Calu3 (cell line): ENCODE measurements at places on chromosomes 2 and 18.

DNA sequence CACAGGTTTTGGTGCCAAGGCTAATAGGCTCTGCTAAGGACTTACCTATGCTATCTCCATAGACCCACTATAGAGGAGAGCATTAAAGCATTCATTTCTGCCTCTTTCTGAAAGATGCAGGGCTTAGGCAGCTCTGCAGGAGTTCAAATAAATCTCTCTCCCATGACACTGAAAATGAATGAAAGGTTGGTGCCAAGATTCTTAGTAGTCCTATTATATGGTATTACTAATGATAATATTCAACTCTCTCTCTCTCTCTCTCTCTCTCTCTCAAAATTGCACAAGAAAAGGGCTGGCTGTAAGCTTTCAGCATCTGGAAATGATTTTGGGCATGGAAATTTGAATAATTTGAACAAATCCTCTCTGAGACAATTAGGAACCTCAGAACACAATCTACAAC lies 433.7 kb downstream of the MBD2 start:
- no peak overlapping the region for H3K27ac ChIP-seq
- DNase-seq: no peak
- H3K4me1 ChIP-seq: peaks cover 15% of the 10 kb centered on the region
- no peak overlapping the region for H3K4me3 ChIP-seq

GRCh38 chr2:30766666-30767065 lies 40.6 kb downstream of the CAPN13 start:
- no peak overlapping the region for H3K4me3 ChIP-seq
- DNase-seq: no peak
- H3K4me1 ChIP-seq: peaks cover 14% of the 10 kb centered on the region

- no peaks in the 10 kb centered on the region for H3K27me3 ChIP-seq
- no peaks in the 10 kb centered on the region for H3K36me3 ChIP-seq
- no peak for DNase-seq
- no peak overlapping the region for H3K4me3 ChIP-seq
- no peak overlapping the region for H3K27ac ChIP-seq
Observed at GRCh38 chr2:123656590-123656989, 368.5 kb upstream of the CNTNAP5 start.

DNA sequence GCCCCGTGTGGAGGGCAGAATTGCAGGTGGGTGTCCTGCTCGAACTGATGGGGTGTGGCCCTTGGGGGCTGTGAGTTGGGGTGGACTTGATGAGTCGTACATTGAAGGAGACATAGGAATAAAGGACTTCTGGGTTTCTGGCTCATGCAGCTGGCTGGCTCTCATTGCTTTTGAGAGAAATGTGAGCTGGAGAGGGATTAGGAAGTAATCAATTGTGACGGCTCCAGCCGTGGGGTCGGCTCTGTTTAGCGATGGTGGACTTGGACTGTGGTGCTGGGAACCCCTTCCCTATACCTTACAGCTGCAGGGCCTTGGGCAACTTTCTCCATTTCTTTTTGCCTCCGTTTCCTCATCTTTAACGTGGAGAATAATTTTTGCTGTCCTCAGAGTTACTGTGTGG lies 9.2 kb downstream of the IMPA2 start:
- H3K27me3 ChIP-seq: no peaks in the 10 kb centered on the region
- no peak overlapping the region for H3K27ac ChIP-seq
- H3K4me3 ChIP-seq: no peak overlapping the region
- DNase-seq: no peak

DNA sequence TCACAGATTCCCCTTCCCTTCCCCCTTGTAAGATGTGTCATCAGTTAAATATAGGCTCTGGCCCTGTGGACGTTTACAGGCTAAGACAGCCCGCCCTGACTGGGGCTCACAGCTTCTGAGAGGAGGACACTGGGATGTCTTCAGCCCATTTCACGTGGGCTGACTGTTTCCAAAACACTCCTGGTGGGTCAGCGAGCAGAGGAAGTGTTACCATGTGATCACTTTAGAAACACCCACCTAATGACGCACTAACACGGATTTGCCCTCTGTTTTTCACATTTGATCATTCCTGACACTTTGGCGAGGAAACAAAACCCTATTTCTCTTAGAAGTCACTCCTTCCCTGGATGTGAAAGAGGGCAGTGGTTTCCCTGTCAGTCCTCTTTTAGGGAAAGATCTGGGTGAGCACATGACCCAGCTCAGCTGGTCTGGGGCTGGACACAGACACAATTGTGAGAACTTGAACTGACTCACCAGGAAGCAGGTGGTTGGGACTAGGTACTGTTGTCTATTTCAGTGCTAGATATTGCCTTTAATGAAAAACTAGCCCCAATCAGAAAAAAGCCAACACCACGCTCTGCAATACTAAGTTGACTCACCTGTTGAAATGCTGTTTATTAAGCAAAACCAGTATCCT lies 38.8 kb downstream of the BMP10 start:
- H3K4me1 ChIP-seq: peaks cover 38% of the 10 kb centered on the region
- peak overlapping the region; percentile 79 for H3K27ac ChIP-seq
- DNase-seq: peak; percentile 71
- peaks cover 16% of the 10 kb centered on the region for H3K36me3 ChIP-seq

DNA sequence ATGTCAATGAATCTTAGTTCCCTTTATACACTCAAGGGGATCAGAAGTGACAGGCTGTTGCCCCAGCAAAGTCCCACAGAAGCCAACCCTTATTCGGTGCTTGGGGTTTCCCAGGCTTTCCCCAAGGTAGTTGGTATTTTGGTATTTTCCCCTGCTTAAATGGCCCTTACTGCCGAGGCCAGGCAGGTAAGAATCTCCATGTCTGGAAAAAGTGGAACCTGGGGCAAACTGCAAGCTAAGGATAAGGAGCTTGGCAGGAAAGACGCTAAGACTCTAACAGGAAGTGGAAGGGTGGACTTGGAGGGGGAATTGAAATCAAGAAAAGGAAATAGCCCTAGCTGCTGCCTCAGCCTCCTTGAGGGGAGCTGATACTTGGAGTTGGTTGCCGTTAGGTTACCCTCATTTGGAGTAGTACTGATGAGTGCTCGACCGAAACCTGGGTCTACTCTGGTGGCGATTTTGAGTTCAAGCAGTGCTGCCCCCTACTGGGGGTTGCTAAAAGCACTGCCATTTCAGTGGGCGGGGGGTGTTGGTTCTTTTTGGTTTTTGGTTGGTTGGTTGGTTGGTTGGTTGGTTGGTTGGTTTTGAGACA lies 3.3 kb upstream of the GPBAR1 start:
- DNase-seq: peak; percentile 25
- H3K4me3 ChIP-seq: no peak overlapping the region
- H3K36me3 ChIP-seq: peaks cover 68% of the 10 kb centered on the region
- peaks cover 19% of the 10 kb centered on the region for H3K4me1 ChIP-seq
- H3K27ac ChIP-seq: no peak overlapping the region
- H3K27me3 ChIP-seq: no peaks in the 10 kb centered on the region

DNA sequence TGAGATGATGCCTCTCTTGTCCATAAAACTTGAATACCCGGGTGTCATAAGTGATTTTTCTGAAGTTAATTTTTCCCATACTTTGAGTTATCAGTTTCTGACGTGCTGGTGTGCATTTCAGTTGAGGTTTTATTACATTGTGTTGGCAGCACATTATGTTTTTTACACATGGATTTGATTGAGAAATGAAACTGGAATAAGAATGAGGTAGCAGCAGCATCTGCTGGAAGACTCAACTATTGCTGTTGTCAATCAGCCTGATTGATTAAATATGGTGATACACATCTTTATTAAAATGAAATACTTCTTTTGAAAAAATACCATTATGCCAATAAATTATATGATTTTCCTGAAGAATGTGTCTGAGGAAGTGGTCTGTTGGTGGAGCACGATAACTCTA lies 60.5 kb downstream of the INSIG2 start:
- DNase-seq: no peak
- no peaks in the 10 kb centered on the region for H3K36me3 ChIP-seq
- no peak overlapping the region for H3K4me3 ChIP-seq

DNA sequence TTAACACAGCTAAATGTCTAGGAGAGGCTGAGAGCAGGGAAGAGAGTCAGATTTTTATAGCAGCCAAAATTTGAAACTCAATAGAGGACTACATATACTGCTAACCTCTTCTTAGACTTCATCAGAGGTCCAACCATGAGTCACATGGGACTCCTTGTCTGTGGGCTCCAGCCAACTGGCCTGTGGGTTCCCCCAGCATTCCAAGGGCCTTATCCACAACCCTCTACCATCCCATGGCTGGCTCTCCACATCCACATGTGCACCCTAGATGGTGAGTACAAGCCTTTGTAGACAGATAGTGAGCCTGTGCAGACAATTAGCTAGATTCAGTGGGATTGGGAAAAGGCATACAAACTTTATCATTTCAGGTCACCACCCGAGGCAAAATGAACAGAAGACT lies 901.9 kb upstream of the ZEB2 start:
- no peak overlapping the region for H3K27ac ChIP-seq
- H3K27me3 ChIP-seq: no peaks in the 10 kb centered on the region
- no peak for DNase-seq

DNA sequence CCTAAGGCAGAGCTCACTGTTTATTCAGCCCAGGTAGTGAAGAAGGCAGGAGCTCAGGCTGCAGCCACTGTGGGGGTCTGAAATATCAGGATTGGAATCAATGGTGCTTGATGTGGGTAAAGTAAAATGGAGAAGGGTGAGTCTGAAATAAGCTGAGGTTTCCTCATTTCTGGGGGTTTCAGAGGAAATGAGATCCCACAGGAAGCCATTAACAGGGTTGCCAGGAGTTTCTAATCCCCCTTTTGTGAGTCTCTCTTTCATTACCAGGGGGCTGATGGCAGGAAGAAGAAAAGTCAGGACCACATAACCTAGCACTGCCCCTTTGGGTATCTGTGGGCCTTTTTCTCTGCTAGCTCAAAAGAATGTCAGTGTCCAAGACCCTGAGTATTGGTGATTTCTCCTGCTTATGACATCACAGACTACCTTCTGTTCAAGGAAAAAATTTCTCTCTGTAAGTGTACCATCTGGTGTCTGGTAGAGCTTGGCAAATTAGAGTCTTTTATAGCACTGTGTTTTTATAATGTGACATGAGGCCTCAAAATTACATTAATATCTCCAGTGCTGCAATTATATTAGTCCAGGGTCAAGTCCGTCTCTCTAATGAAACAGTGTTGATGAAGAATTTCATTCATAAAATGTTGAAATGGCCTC lies 56.0 kb downstream of the LBH start:
- no peaks in the 10 kb centered on the region for H3K4me1 ChIP-seq
- H3K27me3 ChIP-seq: no peaks in the 10 kb centered on the region

DNA sequence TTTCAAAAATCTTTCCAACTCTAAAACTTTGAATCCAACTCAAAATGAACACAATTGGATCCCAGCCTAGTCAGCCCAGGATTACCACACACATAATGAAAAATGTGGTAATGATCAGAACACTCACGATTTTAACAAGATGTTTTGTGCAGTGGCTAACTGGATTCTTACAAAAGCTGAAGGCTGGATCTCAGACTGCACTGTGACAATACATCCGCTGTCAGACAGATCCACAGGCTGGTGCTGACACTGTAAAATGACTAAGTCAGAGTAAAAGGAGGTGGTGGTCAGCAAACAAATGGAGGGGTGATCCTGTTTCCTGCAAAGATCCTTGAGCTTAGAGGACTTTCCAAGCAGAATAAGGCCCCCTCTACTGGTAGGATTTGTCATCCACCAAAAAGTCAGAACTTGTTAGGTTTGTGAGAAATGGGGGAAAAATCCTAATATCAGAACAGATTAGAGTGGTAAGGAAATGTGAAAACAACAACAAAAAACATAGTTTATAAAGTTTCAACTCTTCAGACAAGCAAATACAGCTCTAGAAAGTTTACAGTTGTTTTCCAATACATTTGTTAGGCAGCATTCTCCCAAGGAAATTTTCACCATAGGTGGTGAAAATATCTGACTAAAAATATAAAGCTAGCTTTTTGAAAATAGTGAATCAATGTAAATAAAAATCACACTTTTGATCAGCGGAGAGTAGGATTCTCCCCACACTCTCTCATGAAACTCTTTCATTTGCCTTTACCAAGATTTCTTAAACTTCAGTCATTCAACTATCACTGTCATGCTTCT lies 211.9 kb downstream of the AGPS start:
- H3K27me3 ChIP-seq: no peaks in the 10 kb centered on the region
- peak; percentile 45 for DNase-seq
- H3K36me3 ChIP-seq: no peaks in the 10 kb centered on the region
- H3K4me3 ChIP-seq: no peak overlapping the region
- no peak overlapping the region for H3K27ac ChIP-seq

DNA sequence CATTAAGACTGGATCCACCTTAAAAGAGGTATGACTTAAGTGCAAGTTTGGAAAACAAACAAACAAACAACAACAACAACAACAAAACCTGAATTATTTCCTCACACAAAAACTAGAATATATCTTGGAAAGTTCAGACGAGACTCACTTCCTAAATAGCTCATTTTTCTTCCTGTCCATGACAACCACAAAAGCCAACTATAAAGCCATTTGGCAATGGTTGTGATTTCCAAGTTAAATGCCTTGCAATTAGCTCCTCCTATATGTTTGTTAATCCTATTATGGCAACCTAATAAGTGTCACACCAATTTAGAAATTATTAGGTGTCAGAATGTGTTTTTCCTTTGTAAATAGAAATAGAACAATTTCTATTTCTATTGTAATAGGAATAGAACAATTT lies 91.6 kb upstream of the ARL5A start:
- DNase-seq: no peak
- peaks cover 8% of the 10 kb centered on the region for H3K4me1 ChIP-seq
- no peaks in the 10 kb centered on the region for H3K36me3 ChIP-seq
- no peak overlapping the region for H3K4me3 ChIP-seq
- H3K27ac ChIP-seq: no peak overlapping the region

- H3K4me3 ChIP-seq: no peak overlapping the region
- peaks cover 6% of the 10 kb centered on the region for H3K36me3 ChIP-seq
- peaks cover 12% of the 10 kb centered on the region for H3K4me1 ChIP-seq
Observed at GRCh38 chr2:48607307-48608014, 10.2 kb upstream of the GTF2A1L start.

- no peak for DNase-seq
- H3K4me1 ChIP-seq: no peaks in the 10 kb centered on the region
- no peak overlapping the region for H3K27ac ChIP-seq
- H3K36me3 ChIP-seq: no peaks in the 10 kb centered on the region
- no peak overlapping the region for H3K4me3 ChIP-seq
Observed at GRCh38 chr2:78407960-78408794, 617.3 kb upstream of the REG3G start.

DNA sequence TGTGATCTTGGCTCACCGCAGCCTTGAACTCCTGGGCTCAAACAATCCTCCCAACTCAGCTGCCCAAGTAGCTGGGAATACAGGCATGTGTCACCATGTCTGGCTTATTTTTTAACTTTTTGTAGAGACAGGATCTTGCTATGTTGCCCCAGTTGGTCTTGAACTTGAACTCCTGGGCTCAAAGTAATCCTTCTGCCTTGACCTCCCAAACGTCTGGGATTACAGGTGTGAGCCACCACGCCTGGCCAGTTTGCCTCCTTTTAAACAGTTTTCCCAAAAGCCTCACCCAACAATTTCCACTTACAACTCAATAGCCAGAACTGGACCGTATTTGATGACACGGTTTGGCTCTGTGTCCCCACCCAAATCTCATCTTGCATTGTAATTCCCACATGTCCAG lies 300.9 kb upstream of the STON1 start:
- H3K4me1 ChIP-seq: no peaks in the 10 kb centered on the region
- no peaks in the 10 kb centered on the region for H3K36me3 ChIP-seq
- H3K4me3 ChIP-seq: no peak overlapping the region
- H3K27ac ChIP-seq: no peak overlapping the region
